Esophagus muscularis mucosa (tissue), 4 donors: ENCODE measurements at places on chromosomes 7 and 10. TPM values are rescaled to one million over a fixed set of nuclear protein-coding genes. Genes with fewer than 3 reads are reported as not detected.

Gene FZD8
- total RNA-seq: 9.9 TPM

Gene MYOF
- total RNA-seq: 118 TPM

Gene MYH16
- not detected for total RNA-seq

Gene MYO3A
- total RNA-seq: 0.06 TPM

Gene CDK1
- total RNA-seq: 0.26 TPM

Gene METTL27
- 4.0 TPM for total RNA-seq

GRCh38 chr10:118210276-118210675, 131.8 kb downstream of the FAM204A start:
- DNase-seq: no peak

DNA sequence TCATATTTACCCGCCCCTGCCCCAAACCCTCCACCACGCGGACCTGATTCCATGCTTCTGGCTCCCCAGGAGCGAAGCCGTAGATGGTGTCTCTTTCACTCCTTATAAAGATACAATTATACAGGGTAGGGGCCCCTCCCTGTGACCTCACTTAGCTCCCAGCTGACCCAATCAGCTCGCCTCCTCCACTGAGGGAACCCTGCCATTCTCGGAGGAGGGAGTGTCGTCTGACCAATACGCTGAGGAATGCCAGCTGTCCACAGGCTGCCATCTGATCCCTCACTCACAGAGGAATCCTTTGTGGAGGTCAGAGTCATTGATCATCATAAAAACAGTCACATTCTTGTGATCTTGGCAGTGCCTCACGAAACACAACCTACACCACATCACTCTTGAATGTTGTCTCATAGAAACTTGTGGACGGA, 67.5 kb upstream of the INSIG1 start:
- DNase-seq: no peak

DNA sequence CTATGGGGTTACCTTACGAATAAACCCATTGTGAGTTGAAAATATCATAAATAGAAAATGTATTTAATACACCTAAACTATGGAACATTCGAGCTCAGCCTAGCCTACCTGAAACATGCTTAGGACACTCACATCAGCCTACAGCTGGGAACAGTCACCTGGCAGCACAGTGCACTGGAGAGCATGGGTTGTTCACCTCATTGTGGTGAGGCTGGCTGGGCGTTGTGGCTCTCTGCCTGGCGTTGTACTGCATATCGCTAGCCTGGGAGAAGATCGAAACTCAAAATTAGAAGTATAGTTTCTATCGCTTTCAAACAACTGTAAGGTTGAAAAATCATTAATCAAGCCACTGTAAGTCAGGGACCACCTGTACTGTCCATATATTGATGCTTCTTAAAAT, 17.3 kb upstream of the HBP1 start:
- DNase-seq: no peak

DNA sequence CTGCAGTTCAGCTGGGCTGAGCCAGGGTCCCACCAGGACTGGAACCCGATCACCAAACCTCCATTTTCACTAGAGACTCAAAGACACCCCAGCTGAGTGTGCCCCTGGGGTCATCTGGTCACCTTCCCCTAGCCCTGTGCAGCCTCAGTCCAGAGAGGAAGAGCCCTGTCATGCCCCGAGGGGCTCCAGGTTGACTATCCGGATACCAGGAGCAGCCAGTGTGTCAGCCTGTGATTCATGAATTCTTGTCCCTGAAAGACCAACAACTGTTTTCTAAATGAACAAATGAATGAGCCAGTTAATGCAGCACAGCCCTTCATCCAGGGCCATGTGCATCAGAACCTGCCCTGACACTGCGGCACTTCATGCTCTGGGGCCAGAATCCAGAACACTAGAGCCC, 201.9 kb upstream of the TCERG1L start:
- DNase-seq: no peak

- DNase-seq: peak; percentile 87
Observed at GRCh38 chr7:29606287-29606721, 42.7 kb downstream of the PRR15 start.

DNA sequence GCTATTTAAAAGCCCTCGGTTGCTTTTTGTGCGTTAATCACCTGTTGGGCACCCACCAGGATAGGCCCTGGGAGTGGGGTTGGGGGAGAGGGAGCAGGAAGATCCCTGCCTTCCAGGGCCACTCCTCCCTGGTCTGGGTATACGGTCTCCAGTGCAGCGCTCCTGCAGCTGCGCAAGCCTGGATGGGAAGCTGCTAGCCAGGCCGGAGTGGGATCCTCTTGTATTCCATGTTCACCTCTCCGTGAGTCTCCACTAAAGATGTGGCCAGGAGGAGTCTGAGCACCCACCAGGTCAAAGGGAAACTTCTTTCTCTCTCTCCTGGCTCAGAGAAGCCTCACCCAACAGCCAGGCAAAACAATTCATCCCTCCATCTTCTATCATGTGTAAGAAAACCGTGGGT, 78.8 kb upstream of the ANLN start:
- no peak for DNase-seq

DNA sequence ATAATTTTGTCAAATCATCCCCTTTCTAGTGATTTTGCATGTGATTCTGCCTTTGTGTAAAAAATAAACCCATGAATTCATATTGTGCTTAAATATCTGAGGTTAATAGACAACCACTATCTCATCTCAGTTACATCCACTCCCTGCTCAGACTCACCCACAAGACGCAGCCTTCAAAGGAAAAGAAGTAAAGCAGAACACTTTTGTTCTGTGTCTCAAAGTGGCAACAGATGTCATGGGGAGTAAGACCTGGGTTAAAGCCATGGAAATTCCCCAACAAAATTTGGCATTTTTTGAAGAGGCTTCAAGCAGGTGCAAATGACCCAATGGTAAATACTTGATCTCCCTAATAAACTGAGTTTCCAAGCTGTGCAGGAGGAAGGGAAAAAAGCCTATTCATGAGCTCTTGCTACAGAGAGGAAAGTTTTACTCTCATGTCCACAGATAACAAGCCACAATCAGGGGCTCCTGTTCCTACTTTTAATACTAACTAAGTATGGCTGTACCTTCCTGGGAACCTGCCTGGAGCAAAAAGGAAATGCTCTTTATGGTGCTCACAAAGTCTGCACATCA, 4.7 kb downstream of the CYP3A7 start:
- DNase-seq: no peak

GRCh38 chr7:23285657-23286646, 13.2 kb upstream of the MALSU1 start:
- DNase-seq: no peak

- DNase-seq: no peak
Observed at GRCh38 chr10:26741368-26741767, 43.9 kb downstream of the PDSS1 start.

- peak; percentile 19 for DNase-seq
Observed at GRCh38 chr7:108118959-108119358, 11.2 kb downstream of the LAMB4 start.

DNA sequence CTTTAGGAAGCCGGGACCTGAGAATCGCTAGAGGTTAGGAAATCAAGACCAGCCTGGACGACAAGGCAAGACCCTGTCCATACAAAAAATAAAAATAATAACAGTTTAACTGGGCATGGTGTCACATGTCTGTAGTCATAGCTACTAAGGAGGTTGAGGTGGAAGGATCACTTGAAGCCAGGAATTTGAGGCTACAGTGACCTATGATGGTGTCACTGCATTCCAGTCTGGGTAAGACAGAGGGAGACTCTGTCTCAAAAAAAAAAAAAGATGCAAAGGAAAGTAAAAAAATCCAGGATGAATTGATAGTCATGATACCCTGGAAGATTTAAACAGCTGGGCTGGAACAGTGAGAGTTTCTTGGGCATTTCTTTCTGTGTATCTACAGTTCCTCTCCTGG, 463.2 kb downstream of the GALNT17 start:
- no peak for DNase-seq

GRCh38 chr10:2759233-2759632, 308.1 kb upstream of the PFKP start:
- DNase-seq: no peak

DNA sequence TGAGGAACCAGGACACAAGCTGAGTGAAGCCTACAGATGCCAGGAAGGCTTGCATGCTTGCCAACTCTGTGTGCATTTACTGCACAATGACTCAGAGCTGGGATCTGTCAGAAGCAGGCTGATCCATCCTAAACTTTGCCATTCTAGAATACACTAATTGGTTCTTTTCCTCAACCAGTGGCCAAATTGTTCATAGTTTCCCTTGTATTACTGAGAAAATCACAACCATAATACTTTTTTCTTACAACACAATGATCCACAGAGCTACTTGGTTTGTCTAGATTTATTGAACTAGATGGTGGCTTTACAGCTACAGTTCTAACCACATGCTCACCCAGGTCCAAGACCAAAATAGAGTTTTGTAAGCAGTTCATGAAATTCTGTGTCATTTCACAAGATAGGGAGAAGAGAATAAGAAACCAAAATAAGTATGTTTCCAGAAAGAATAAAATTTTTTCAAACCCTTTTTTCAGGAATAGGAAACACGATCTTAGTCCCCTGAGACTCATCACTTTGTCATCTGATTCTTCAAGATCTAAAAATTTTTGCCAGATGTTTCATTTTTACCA, 21.0 kb upstream of the LRRC17 start:
- no peak for DNase-seq

DNA sequence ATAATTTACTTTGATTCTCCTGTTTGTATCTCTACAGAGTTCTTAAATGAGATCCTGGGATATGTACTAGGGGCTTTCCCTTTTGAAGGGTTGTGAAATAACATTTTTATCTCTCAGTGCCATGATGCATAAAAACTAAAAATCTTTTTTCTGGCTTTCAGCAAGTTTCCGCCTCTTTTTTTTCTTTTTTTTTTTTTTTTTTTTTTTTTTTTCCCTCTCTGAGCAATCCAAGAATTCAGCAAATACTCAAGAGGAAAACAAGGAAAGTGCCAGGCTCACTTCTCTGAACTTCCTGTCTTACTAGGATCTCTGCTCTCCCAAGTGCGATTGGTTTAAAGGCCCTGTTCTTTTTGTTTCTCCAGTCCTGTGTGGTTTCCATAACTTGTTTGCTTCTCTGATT, 79.9 kb downstream of the HYCC1 start:
- no peak for DNase-seq
